ENCODE measurements at places on chromosomes 6 and 20.

- peak; percentile 14 for DNase-seq
Measured at GRCh38 chr6:8006208-8006607, 58.0 kb downstream of the BLOC1S5 start.

DNA sequence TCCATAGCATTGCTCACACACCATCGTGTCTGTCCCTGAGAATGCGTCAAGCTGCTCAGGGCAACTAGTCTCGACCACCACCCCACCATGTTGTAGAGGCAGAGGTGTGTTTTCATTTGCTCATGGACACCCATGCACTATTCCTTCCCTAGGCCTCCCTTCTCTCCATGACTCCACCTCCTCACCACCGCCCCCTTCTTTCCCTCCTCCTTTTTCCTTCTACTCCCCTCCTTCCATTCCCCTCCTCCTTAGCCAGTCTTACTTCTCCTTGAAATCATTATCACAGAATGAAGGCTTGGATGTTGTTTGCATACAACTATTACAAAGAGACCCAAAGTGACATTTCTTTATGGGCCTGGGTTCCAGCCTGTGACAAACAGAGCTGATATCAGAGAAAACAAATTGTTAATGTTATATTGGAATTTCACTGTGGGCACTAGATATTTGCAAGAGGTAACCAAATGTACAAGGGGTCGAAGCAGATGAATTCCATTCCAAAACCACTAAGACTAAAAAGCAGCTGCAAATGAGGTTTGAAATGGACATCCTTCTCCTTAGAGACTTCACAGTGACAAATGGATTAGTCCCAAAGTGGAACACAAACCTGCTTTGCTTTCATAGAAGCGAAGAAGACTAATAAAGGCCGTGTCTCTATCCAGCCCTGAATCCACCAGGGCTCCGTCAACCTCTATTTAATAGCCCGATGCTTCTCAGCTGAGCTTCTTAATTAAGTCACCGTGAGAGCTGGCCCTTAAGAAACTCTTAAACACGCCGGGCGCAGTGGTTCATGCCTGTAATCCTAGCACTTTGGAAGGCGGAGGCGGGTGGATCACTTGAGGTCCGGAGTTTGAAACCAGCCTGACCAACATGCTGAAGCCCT, 275.8 kb upstream of the SULF2 start:
- DNase-seq, result no peak

- no peak for DNase-seq
Measured at GRCh38 chr6:21163110-21163837, 430.3 kb upstream of the SOX4 start.

DNA sequence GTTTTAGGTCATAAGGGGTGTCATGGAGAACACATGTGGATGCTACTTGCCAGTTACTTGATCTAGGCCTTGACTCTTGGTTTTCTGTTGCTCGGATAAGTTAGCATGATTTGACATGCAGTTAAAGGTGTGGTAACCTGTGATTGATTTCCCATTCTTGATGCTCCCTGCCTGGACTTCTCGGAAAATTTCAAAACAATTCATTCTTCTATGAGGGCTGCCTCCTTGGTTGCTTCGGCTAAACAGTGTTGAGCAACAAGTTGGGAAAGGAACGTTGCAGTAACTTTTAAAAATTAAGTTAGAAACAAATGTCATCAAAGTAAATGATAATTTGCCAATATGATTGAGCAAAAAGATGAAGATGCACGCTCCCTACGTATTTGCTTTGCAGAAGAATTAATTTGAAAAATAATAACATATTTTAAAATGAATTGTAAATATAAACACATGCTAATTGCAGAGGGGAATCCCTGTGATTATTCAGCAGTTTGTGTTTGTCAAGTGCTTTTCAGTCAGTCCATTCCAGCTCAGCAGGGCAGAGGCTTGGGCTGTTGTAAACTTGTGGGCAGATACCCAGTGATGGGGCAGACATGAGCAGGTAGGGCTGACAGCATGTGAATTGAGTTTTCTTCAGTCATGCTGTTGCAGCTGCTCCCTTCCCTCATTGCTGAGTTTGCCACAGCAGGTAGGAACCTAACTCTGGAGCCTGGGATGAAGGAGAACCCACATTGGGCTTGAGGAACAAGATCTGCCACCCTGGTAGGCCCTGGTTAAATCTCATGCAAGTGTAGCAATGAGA, 110.2 kb downstream of the ESR1 start:
- DNase-seq, result no peak

DNA sequence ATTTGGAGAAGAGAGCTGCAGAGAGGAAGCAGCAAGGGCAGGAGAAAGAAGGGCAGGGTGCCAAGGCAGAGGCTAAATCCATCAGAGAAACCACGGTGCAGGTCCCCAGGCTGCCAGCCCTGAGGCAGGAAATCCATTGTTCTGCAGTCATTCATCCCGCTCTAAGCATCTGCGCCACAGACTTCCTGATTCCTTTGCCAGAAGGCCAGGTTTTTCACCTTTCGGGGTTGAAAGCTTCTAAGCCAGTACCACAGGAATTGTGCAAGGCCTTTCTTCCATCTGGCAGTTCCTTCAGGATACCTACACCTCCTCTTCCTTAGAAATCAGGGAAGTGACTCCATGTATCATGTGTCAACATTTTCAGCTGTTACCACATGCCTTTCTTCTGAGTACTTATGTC, 45.6 kb downstream of the ADGRF5 start:
- DNase-seq, result no peak

DNA sequence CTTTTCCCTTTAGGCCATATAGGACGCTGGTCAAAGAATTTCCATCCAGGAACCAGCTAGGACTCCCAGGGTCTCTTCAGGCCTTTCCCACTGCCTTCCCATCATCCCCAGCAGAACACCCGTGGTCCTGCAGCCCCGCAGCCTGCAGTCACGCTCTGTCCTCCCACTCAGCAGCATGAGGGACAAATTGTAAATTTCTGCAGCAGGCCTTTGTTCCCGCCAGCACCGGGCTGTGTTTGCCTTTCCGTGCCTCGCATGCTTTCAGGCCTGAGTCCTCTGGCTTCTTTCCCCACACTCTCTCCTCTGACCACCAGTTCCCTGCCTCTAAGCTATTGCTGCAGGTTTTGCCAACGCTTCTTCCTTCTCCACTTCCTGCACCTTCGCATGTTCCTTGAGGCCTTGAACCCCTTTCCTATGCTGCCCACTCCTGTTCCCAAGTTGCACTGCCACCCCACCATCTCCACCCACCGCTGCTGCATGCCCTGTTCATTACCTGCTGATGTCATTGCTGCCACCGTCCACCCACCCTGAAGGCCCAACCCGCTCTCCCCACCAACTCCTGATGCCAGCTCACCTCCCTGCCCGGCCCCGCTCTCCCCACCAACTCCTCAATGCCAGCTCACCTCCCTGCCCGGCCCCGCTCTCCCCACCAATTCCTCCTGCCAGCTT, 49.8 kb downstream of the RNASET2 start:
- no peak for DNase-seq

- no peak for DNase-seq
Measured at GRCh38 chr20:48064929-48065328, 279.6 kb upstream of the SULF2 start.

GRCh38 chr20:906001-906520, 10.1 kb downstream of the ANGPT4 start:
- no peak for DNase-seq

GRCh38 chr20:48777821-48778220, 50.0 kb downstream of the PREX1 start:
- DNase-seq, result no peak

DNA sequence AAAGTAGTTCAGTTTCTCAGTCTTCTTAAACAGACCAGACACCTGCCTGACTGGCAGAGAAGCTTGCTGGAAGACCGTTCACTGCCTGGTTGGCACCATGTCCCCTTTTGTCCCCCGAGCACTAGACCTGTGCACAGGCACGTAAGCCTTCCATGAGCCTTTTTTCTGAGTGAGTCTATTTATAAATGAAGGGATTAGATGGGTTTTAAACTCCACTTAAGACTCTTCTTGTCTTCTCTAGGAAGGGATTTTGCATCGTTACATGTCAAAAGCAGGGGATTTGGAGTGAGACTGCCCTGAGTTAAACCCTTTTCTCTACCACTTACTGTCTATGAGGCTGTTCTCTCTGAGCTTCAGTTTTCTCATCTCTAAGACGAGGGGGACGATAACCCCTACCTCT, 37.6 kb downstream of the STK35 start:
- DNase-seq, result no peak

- no peak for DNase-seq
Measured at GRCh38 chr6:16311763-16312162, 73.4 kb downstream of the GMPR start.

- DNase-seq, result no peak
Measured at GRCh38 chr20:24958506-24959385, 9.7 kb downstream of the CST7 start.
